ENCODE measurements at places on chromosomes 16 and 17.
A peak's percentile ranks its signal among the peaks of the same experiment; 100 is the strongest.

DNA sequence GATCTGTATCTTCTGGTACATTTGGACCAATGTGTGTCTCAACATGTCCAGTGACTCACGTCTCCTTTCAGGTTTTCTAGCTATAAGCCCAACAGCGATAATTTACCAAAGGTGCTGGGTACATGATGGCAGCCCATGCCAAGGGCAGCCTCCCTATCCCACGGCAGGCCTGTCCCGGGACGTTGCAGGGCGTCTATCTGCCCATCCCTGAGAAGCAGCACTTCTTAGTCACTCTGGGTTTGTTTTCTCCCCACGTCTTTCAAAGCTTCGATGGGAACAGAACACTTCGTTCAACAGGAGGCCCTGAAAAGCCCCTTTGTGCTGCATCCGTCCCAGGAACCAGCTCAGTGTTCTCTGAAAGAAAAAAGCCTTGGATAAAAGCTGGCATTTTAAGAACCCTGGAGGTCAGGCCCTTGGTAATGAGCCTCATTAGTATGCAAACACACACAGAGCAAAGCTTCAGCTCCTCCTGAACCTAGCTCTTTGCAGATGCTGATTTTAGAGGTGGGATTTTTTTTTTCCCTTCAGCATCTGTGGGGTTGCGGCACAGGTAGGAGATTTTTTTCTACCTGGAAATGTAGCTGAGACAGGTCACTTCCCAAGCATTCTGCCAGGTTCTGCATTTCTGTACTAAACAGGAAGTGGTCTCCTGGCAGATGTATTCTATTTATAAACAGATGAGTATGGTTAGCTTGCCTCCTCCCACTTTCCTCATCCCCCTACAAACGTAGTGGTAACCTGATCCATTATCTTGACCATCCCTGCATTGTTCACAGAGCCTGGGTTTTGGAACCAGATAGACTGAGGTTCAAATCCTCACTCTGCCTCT, 17.5 kb upstream of the MT4 start:
- peak; percentile 56 for DNase-seq

GRCh38 chr16:74051-74746, 1.8 kb upstream of the RHBDF1 start:
- no peak for DNase-seq

GRCh38 chr17:13508896-13509295, 92.8 kb downstream of the HS3ST3A1 start:
- DNase-seq, result peak; percentile 45

DNA sequence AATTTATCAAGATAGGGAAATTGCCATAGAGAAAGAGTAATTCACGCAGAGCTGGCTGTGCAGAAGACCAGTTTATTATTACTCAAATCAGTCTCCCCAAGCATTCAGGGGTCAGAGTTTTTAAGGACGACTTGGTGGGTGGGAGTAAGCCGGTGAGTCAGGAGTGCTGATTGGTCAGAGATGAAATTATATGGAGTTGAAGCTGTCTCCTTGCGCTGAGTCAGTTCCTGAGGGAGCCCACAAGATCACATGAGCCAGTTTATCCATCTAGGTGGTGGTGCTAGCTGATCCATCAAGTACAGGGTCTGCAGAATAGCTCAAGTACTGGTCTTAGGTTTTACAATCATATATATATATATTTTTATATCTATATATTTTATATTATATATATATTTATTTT, 6.0 kb upstream of the AQP8 start:
- DNase-seq, result peak; percentile 56

DNA sequence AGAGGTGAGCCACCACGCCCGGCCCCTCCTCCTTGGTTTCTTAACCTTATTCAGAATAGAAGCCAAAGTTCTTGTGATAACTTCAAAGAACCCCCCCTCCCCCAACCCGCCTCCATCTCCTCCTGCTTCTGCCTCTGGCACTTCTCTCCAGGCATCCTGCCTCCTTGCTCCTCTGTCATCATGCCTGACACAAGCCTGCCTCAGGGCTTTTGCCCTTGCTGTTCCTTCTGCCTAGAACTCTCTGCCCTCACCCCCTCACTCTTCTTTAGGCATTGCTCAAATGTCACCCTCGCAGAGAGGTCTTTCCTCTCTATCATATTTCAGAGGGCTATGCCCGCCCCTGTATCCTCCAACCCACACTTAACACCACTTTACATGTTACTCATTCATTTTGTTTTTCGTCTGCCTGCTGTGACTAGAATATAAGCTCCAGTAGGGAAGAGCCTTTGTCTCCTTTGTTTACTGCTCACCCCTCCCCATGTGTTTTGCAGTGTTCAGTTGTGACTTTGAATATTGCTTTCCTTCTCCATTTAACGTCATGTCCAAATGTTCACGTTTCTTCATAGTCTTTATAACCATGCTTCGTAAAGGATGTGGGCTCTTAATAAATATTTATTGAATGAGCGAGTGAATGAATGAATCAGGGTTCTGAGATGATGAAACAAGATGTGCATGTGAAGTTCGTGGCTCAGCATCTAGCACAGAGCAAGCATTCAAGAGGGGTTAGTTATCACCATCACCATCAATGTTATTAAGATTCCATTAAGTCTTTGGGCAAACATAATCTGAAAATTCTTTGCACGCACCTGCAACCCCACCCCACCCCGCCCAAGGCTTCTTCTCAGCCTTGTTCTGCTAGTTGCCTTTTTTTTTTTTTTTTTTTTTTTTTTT, 186.2 kb upstream of the WSCD1 start:
- DNase-seq, result no peak

- peak; percentile 64 for DNase-seq
These were observed 22.4 kb downstream of the C17orf75 start for GRCh38 chr17:32319548-32319905.

DNA sequence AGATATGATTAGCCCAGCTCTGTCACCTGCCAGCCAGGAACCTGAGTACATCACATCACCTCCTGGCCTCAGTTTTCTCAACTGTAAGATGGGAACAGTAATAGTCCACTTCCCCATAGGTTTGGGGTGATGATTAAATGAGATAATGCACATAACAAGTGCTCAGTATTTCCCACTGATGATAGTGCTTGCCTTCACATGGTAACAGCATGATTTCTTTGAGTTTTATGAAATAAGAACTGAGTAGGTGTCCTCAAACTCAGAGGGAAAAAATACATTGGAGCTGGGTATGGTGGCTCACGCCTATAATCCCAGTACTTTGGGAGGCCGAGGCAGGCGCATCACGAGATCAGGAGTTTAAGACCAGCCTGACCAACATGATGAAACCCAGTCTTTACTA, 30.1 kb upstream of the SNN start:
- DNase-seq, result no peak

All from fibroblast of pulmonary artery (primary cell).